Left ventricle myocardium inferior (tissue), 1 donor: ENCODE measurements at places on chromosomes 1 and 21. TPM values are rescaled to one million over a fixed set of nuclear protein-coding genes. Genes with fewer than 3 reads are reported as not detected.

DNA sequence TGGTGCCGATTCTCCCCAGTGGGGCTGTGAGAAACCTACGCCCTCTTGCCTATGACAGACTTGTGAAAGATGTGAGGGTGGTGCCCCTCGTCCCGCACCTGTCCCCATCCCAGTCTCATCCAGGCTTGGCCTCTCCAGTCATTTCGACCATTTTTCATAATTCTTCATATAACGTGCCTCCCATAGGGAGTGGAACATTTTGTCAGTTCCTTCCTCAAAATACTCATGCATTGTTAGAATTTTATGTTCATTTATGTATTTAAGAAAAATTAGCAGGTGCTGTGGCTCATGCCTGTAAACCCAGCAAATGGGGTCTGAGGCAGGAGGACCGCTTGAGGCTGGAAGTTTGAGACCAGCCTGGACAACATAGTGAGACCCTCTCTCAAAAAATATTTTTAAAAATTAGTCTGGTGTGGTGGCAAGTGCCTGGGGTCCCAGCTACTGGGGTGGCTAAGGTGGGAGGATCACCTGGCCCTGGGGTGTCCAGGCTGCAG, 19.7 kb upstream of the SMPDL3B start:
- no peak for DNase-seq

DNA sequence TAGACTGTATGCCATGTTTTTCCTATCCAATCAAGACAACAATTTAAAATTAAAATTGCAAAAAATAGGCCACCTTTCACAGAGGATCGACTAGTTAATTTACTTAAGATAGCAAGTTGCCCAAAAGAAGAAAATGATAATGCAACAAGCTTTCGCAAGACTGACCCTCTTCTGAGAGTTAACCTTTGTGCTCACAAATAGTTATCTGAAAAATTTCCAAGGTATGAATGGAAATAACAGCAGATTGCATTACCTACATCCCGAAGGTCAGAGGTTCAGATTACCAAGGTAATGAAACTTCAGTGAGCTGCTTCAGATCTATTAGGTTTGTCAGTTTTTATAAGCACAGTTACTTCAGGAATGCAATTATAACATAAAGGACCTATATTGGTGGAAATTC, 298.0 kb downstream of the KCTD3 start:
- DNase-seq = no peak

- DNase-seq = no peak
Measured at GRCh38 chr1:170776252-170776651, 112.3 kb downstream of the PRRX1 start.

- DNase-seq = no peak
Measured at GRCh38 chr1:209397910-209398309, 185.6 kb upstream of the CAMK1G start.

GRCh38 chr1:218205721-218206120, 79.4 kb upstream of the RRP15 start:
- DNase-seq = no peak

DNA sequence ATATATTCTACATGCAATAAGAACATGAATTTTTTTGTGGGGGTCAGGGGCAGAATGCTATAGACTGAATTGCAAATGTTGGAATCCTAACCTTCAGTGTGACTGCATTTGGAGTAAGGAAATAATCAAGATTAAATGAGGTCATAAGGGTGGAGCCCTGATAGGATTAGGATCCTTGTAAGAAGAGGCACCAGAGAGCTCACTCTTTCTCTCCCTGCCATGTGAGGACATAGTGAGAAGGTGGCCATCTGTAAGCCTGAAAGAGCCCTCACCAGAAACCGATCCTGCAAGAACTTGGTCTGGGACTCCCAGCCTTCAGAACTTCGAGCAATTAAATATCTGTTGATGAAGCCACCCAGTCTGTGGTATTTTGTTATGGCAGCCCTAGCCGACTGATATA, 70.3 kb upstream of the SOX13 start:
- no peak for DNase-seq

DNA sequence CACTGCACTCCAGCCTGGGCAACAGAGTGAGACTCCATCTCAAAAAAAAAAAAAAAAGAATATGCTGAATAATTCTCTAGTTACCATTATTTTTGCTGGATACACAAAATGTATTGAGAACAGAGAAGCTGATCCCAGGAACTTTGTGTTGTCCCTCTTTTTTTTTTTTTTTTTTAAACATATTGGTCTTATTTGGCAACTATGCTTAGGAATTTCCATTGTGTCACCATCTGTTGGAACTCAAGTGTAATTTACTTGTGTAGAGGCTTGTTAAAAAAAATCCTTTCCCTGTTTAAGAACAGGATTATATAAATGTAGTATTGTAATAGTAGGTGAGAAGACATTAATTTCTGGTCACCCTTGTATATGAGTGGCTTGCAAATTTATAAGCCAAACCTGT, 28.6 kb downstream of the CAMSAP2 start:
- no peak for DNase-seq

GRCh38 chr1:234755449-234755863, 145.5 kb upstream of the IRF2BP2 start:
- peak; percentile 76 for DNase-seq

GRCh38 chr1:200034761-200035396, 7.4 kb downstream of the NR5A2 start:
- DNase-seq = no peak

GRCh38 chr1:202061055-202061454, 50.7 kb downstream of the ELF3 start:
- no peak for DNase-seq

DNA sequence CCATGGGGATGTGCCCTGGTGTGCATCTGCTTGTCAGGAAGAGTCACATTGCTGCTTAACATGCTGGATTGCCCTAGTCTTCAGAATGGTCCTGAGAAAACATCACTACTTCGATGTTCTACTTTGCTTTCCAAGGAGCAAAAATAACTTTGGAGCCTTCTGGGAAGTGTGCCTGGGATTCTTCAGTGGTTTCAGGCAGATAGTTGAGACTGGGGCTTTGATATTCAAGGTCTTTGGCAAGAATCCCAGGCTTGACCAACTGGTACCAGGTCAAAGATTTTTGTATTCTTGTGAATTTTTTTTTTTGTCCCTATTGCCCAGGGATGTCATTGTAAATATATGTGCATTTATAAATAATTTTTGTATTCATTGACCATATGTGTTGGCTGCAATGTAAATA, 51.4 kb downstream of the LRIG2 start:
- DNase-seq = no peak

DNA sequence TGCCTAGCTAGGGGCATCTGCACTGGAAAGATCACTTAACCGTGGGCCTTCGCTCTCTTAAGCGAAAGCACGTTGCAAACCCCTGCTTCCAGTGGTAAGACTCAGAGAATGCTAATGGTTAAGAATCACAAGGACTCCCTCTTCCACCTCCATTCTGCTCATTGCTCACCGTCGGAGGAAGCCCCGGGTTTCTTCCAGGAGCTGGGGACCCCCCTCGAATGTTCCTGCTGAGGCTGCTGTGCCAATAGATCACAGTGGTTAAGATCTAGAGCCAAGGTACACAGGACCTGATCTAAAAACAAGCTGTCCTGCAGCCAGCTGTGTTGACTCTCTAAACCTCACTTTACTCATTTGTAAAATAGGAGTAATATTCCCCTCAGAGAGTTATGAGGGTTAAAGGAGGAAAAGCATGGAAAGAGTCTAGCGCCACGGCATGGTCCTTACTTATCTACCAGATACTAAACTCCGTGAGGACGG, 765 bp downstream of the VAMP3 start:
- no peak for DNase-seq

DNA sequence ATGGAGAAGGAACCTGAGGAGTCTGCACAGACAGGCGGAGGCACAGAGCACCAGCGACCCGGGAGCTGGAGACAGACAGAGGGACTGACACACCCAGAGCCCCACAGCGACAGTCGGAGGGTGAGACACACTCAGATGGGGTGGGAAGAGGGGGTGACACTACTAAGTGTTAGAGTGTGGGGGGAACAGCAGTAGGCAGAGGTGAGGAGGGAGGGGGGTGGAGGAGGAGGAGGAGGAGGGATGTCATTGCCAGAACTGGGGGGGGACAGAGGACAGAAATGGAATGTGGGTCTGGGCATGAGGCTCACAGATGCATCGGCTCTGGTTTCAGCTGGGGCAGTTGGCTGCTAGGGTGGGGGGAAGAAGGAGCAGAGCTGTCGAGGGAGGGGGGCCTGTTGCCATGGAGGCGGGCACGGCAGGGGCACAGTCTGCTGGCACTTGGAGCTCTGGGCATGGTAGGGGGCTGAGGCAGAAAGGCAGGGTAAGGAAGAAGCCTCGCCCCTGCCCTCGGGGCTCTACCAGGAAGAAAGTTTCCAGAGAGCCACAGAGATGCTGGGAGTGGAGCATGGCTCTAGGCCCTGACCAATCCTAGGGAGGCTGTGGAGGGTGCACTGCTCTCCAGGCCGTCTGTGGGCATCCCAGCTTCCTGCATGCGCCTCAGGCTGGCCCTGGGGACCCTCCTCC, 37.3 kb downstream of the AHDC1 start:
- DNase-seq = peak; percentile 15

- peak; percentile 31 for DNase-seq
Measured at GRCh38 chr1:231629132-231629531, 2.5 kb downstream of the DISC1 start.

GRCh38 chr1:6347641-6348487, 45.7 kb downstream of the ACOT7 start:
- DNase-seq = peak; percentile 32

- no peak for DNase-seq
Measured at GRCh38 chr1:44631333-44631646, 43.0 kb downstream of the TMEM53 start.

GRCh38 chr1:54263601-54264226, 63.7 kb downstream of the MRPL37 start:
- DNase-seq = no peak

DNA sequence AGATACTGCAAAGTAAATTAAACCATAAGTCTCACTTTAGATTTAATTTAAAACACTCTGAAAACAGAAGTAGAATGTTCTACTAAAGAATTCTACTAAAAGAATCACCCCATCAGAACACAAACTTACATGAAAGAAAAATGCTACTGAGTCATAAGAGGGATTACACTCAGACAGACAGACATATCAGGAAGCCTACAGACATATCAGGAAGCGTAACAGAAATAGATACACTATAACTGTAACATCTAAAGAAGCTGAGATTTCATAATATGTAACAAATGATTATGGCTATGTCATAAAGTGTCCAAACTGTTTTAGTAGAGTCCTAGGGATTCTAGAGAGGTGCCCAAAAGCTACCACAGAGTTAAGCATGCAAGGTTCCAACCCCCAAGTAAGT, 23.9 kb downstream of the FOXJ3 start:
- no peak for DNase-seq

GRCh38 chr21:38241029-38241740, 15.6 kb upstream of the KCNJ15 start:
- DNase-seq = peak; percentile 24

DNA sequence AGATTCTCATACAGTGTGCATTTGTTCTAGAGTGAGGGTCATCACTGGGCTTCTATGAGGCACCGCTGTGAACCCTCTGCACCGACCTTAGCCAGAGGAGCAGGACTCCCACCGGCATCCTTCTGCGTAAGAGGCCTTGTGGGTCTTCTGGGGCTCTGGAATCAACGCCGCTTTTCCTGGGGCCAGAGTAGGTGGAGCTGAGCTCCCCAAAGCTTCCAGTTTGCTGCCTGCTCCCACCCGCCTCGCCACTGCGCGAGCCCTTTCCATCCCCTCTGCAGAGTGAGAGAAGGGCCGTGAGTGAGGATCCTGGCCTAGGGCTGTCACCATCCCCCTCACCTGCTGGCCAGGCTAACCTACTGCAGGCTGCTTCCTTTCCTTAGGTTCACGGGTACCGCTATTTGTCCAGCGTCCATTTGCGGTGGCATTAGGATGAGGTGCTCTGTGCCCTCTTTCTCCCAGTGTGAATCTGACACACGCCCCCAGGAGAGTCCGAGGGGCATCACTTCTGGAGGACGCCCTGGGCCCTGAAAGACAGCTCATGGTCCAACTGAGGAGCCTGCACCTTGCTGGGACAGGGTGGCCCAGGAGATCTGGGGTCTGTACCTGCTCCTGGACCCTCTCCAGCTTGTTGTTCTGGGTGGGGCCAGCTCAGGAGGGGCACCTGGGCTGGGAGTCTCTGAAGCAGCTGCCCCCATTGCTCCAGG, 36.2 kb downstream of the UMODL1 start:
- no peak for DNase-seq

DNA sequence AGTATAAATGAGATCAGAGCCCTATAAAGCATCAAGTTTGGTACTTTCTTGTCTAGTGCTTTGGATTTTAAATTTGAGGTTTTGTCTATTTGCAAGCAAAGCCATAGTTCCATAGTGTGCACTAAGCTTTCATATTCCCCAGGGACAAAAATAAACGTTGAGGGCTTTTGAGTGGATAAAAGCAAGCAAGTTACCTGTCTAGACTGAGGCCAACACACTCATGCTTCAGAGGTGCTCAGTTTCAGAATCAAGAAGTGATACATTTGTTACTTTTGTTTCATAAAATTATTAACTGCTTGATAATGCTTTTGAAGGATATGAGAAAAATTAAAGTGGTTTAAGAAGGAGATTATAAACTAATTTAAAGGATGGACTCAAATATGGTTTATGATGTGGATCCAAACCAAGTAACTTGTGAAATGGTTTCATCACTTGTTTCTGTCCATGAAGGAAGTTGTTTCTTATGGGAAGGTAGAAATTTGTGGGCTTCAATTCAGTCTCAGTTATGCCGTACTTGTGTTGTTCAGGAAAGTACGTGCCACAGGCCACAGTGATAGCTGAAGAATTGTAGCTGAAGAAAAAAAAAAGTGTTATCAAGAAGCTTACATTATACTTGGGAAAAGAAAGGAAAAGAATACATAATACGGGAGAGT, 71.2 kb downstream of the CHRM3 start:
- no peak for DNase-seq

POU3F1 gene
- 0.11 TPM for total RNA-seq

FCRL1 gene
- not detected for total RNA-seq

CFAP74 gene
- total RNA-seq = not detected

HSPB7 gene
- 4,061 TPM for total RNA-seq

GJB3 gene
- total RNA-seq = not detected

HFM1 gene
- 1.7 TPM for total RNA-seq

VAV3 gene
- 1.4 TPM for total RNA-seq

LHX8 gene
- total RNA-seq = not detected

FH gene
- total RNA-seq = 224 TPM

IRF2BP2 gene
- 126 TPM for total RNA-seq
